Central memory CD8-positive, alpha-beta T cell (primary cell): ENCODE measurements at places on chromosomes 13 and 19.
A peak's percentile ranks its signal among the peaks of the same experiment; 100 is the strongest.

- H3K27ac ChIP-seq: no peak overlapping the region
- no peak overlapping the region for H3K4me3 ChIP-seq
- H3K27me3 ChIP-seq: no peaks in the 10 kb centered on the region
- DNase-seq: no peak
Observed at GRCh38 chr13:40152145-40152544, 496.7 kb downstream of the COG6 start.

- no peak for DNase-seq
- peak overlapping the region; percentile 77 for H3K27ac ChIP-seq
- H3K27me3 ChIP-seq: no peaks in the 10 kb centered on the region
- H3K4me1 ChIP-seq: peaks cover 21% of the 10 kb centered on the region
Observed at GRCh38 chr13:42039457-42039945, 8.9 kb upstream of the DGKH start.

DNA sequence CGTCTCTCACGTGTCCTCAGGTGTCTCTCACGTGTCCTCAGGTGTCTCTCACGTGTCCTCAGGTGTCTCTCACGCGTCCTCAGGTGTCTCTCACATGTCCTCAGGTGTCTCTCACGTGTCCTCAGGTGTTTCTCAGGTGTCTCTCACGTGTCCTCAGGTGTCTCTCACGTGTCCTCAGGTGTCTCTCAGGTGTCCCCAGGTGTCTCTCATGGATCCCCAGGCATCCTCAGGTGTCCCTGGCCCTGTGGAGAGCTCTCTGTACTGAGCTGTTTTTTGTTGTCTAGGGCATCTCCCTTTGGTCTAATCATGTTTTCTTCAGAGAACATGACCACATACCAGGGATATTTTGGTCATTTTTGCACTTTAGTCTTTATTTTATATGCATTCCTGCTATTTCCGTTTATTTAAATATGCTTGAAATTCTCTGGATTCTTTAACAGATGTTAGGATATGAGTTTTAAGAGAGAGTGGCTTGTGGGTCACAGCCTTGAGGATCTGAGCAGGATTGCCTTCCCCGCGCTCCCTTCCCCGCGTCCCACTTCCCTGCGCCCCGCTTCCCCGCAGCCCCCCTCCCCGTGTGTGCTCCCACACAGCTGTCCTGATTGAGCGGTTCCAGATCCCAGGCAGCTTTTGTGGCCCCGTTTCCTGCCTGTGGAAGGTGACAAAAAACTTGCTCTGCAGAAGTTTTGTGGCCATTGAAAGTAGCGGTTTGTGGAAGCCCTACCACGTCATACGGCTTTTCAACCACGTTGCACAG, 31.9 kb downstream of the ATP4B start:
- no peaks in the 10 kb centered on the region for H3K27me3 ChIP-seq
- H3K4me1 ChIP-seq: peaks cover 7% of the 10 kb centered on the region
- no peak for DNase-seq
- H3K4me3 ChIP-seq: no peak overlapping the region

DNA sequence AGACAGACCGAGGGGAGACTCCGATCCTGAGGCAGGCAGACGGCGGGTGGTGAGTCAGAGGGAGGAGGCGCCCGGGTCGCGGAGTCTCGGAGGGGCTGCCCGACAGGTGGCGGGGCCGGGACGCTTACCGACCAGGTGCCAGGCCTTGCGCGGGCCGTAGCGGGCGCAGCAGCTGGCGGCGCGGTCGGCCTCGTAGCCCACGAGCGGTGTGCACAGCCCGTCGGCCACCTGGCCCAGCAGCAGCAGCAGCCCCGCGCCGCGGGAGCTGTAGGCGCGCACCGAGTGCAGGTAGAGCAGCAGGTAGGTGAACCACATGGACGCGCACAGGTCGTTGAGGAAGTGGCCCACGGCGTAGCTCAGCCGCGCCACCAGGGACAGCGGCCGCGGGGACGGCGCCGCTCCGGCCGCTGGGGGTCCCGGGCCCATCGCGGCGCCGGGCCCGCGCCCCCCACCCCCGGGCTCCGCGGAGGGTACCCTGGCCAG, 367 bp downstream of the MFSD12 start:
- H3K27ac ChIP-seq: peak overlapping the region; percentile 99
- H3K4me1 ChIP-seq: peaks cover 35% of the 10 kb centered on the region
- peak overlapping the region; percentile 92 for H3K4me3 ChIP-seq
- no peaks in the 10 kb centered on the region for H3K27me3 ChIP-seq

DNA sequence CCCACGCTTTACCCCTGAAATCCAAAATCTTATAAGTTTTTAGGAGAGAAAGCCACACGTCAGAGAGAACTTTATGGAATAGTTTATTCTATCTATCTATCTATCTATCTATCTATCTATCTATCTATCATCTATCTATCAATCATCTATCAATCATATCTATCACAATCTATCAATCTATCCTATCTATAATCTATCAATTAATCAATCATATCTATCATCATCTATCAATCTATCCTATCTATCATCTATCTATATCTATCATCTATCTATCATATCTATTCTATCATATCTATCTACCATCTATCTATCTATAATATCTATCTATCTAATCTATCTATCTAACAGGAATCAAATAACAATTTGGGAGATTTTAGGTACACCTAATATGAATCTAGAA, 115.1 kb downstream of the FGF9 start:
- H3K4me1 ChIP-seq: no peaks in the 10 kb centered on the region
- DNase-seq: no peak
- no peak overlapping the region for H3K27ac ChIP-seq
- peaks cover 32% of the 10 kb centered on the region for H3K27me3 ChIP-seq
- no peaks in the 10 kb centered on the region for H3K36me3 ChIP-seq
- H3K4me3 ChIP-seq: no peak overlapping the region

DNA sequence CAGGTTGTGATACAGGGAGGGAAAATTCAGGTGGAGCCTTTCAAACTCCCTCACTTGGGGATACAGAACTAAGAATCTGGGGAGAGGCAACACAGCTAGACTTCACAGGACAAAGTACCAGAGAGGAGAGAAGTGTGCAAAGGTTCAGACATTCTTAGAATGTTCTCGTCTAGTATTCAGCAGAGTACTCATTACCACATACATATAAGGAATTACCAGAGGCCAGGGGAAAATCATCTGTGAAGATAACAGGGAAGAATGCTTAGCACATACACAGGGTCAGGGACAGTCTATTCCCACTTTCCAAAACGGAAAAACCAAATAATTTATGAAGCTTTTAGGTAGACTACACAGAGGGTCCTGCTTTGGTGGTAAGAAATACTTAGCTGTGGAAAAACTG, 58.1 kb downstream of the TRPC4 start:
- no peak overlapping the region for H3K4me3 ChIP-seq
- H3K4me1 ChIP-seq: no peaks in the 10 kb centered on the region
- H3K36me3 ChIP-seq: no peaks in the 10 kb centered on the region
- DNase-seq: no peak

DNA sequence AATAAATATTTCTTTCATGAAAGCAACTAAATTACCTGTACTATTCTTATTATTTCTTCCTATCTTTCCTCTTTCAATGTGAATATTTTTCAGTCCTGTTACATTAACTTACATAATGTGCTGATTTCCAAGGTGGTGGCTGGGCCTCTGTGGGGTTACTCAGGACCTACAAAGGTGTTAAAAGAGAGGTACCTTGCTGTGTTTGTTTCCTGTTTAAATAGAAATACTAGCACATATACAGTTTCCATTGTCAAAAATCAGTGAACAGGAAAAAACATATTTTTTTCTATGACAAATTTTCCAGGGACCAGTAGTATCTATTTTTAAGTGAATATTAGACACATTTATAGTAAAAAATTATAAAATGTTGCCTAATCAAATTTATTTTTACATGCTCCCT, 8.7 kb upstream of the PCDH9 start:
- H3K4me1 ChIP-seq: no peaks in the 10 kb centered on the region
- no peaks in the 10 kb centered on the region for H3K27me3 ChIP-seq
- H3K36me3 ChIP-seq: no peaks in the 10 kb centered on the region

DNA sequence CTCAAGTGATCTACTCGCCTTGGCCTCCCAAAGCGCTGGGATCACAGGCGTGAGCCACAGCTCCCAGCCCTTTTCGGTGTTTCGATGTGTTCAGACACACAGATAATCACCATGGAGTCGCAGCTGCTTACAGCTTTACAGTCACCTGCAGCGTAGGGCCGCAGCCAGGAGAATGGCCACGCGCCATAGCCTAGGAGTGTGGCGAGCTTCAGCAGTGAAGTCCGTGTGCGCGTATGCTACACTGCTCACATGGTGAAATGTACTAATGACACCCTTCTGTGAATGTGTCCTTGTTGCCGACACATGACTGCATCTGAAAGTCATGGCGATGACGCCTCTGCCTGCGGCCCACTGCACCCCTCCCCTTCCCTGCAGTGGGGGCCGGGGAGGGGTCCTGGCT, 23.6 kb downstream of the AP3D1 start:
- H3K4me1 ChIP-seq: no peaks in the 10 kb centered on the region
- no peaks in the 10 kb centered on the region for H3K27me3 ChIP-seq
- peaks cover 35% of the 10 kb centered on the region for H3K36me3 ChIP-seq
- H3K27ac ChIP-seq: no peak overlapping the region

DNA sequence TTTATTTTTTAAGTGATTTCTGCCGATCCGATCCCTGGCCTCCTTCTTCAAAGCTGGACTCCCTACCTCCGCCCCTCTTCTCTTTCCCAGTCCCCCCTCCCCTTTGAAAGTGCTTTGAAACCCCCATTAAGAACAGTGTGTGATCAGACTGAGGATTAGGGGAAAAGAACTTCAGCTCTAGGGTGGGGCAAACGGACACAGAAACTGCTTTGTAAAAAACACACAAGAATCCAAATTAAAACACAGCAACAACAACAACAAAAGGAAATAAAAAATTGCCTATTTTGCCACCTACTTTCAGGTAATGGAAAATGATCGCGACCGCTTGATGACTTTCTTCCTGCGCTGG, 1.4 kb downstream of the SPRY2 start:
- H3K4me3 ChIP-seq: no peak overlapping the region
- no peak for DNase-seq

DNA sequence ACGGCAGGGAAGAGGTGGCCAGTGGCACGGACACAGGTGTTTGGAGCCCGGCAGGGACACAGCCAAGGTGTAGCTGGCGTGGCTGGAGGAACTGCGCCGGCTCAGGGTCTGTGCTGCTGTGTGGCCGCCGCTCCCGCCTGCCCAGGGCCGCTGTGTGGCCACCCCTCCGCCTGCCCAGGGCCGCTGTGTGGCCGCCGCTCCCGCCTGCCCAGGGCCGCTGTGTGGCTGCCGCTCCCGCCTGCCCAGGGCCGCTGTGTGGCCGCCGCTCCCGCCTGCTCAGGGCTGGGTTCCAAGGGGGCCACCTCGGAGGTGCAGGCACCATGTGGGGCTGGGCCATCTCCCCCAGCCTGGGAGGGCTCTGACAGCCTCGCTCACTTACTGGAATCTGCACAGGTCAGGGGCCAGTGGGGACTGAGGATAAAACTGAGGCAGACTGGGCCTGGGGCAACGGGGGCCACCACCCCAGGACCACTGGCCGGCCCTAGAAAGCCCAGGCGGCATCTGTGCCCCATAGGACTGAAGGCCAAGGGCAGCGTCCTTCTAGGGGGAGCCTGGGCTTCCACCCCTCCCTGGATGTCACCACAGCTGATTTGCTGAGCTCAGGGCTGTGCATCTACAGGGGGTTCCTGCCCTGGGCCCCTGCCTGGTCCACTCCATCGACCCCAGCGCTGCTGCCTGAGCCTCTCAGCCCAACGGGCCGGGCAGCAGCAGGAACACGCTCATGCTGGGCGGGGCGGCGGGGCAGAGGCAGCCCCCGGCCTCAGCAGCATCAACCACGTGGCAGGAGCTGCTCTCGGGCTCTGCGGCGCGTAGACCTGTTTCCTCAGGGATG, 21.5 kb downstream of the C13orf46 start:
- no peak overlapping the region for H3K4me3 ChIP-seq
- H3K27me3 ChIP-seq: no peaks in the 10 kb centered on the region
- DNase-seq: no peak
- H3K27ac ChIP-seq: no peak overlapping the region
- H3K36me3 ChIP-seq: peaks cover 39% of the 10 kb centered on the region
- H3K4me1 ChIP-seq: peaks cover 10% of the 10 kb centered on the region

DNA sequence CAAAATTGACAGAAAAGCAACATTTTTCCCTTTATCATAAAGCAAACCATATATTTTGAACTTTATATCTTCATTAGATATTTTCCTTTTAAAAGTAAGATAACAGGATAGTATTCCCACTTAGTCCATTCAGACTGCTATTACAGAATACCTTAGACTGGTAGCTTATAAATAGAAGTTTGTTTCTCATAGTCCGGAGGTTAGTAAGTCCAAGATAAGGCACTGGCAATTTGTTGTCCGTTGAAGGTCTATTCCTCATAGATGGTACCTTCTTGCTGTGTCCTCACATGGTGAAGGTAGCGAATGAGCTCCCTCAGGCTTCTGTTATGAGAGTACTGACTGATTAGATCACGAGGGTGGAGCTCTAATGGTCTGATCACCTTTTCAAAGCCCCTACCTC, 70.4 kb downstream of the ZMYM2 start:
- H3K4me3 ChIP-seq: no peak overlapping the region
- peaks cover 42% of the 10 kb centered on the region for H3K36me3 ChIP-seq
- peaks cover 12% of the 10 kb centered on the region for H3K4me1 ChIP-seq

GRCh38 chr13:42048342-42048683, at the start of gene DGKH:
TSS of gene DGKH (plus strand) at chr13:42048648. CDS start at chr13:42048774, 126 bp downstream.
- peak within 1 kb of the TSS; percentile 89 for H3K4me3 ChIP-seq
- no peak for DNase-seq
- H3K27me3 ChIP-seq: no peaks in the 10 kb centered on the region
- H3K27ac ChIP-seq: peak within 1 kb of the TSS; percentile 68
- no peaks in the 10 kb centered on the region for H3K36me3 ChIP-seq
- H3K4me1 ChIP-seq: peaks cover 8% of the 10 kb centered on the region

DNA sequence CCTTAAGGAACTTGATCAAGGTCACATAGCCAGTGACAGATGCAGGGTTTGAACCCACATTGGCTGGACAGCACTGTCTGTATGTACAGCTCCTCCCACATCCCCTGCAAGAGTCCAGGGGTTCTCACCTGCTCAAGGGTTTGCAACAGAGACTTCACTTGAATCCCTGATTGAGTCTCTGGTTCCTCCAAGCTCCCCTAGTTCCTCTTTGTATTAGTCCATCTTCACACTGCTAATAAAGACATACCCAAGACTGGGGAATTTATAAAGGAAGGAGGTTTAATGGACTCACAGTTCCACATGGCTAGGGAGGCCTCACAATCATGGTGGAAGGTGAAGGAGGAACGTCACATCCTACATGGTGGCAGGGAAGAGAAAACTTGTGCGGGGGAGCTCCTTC, 72.8 kb upstream of the CLDN10 start:
- no peak overlapping the region for H3K4me3 ChIP-seq
- no peak overlapping the region for H3K27ac ChIP-seq
- no peaks in the 10 kb centered on the region for H3K4me1 ChIP-seq
- H3K27me3 ChIP-seq: no peaks in the 10 kb centered on the region
- H3K36me3 ChIP-seq: no peaks in the 10 kb centered on the region

DNA sequence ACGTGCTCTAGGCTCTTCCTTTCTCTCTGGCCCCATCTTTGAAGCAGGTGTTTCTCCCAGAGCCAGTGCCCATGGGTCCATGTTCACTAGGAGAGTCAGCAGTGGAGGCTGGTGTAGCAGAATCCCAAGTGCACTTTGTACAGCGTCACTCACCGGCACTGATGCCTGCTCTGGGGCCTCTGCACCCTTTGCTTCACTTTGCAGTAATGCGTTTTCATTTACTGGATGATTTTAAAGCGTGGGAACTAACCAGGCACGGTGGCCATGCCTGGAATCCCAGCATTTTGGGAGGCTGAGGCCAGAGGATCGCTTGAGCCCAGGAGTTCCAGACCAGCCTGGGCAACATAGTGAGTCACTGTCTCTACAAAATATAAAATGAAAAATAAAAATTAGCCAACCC, 30.7 kb downstream of the SLC25A42 start:
- H3K4me3 ChIP-seq: no peak overlapping the region
- H3K4me1 ChIP-seq: no peaks in the 10 kb centered on the region
- peaks cover 18% of the 10 kb centered on the region for H3K36me3 ChIP-seq
- H3K27ac ChIP-seq: no peak overlapping the region
- H3K27me3 ChIP-seq: no peaks in the 10 kb centered on the region
- DNase-seq: no peak

- H3K4me3 ChIP-seq: no peak overlapping the region
- DNase-seq: peak; percentile 36
- no peak overlapping the region for H3K27ac ChIP-seq
Observed at GRCh38 chr19:28466107-28467045, 746.6 kb downstream of the UQCRFS1 start.
